ENCODE measurements at places on chromosomes 7 and 10.
A peak's percentile ranks its signal among the peaks of the same experiment; 100 is the strongest.

GRCh38 chr10:133336118-133336576 lies 549 bp downstream of the CALY start:
- no peak for DNase-seq

DNA sequence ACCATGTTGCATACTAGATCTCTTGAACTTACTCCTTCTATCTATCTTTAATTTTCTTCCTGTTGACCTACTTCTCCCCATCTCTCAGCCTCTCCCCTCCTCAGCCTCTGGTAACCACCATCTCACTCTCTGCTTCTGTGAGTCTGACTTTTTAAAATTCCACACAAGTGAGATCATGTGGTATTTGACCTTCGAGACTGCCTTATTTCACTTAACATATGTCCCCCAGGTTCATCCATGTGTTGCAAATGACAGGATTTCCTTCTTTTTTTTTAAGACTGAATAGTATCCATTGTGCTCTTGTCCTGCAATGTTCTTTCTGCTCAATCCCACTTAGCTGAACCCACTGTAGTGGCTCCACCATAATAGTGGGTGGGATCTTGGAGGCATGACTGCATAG lies 51.4 kb upstream of the DNAJC1 start:
- DNase-seq = no peak

DNA sequence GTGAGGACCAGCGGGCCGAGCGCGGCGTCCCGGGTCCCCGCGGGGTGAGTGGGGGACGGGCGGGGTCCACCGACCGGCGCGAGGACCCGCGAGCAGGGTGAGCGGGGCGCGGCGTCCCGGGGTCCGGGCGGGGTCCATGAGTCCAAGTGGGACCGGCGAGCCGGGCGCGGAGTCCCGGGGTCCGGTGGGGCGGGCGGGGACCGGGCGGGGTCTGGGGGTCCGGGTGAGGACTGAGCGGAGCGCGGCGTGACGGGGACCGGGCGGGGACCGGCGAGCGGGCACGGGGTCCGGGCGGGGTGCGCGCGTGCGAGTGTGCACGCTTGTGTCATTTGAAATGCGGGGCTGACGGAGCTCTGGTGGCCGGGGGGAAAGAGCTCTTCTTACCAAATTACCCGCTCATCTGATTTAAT lies 765 bp downstream of the CELF2 start:
- peak; percentile 6 for DNase-seq

DNA sequence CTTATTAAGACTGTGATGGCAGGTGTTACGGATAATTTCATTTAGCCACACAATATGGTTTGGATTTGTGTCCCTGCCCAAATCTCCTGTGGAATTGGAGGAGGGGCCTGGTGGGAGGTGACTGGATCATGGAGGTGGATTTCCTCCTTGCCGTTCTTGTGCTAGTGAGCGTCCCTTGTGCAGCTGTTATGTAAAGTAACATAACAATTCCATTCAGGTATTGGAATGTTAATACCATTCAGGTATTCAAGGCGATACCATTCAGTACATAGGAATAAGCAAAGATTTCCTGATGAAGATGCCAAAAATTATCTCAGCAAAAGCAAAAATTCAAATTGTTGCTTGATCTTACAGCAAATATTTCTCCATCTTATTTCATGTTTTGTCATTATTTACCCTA lies 32.5 kb upstream of the PLXDC2 start:
- DNase-seq = no peak

GRCh38 chr10:34339816-34340553 lies 475.1 kb downstream of the PARD3 start:
- DNase-seq = no peak

- DNase-seq = no peak
Observed at GRCh38 chr10:54983255-54983654, 182.2 kb upstream of the PCDH15 start.

GRCh38 chr10:36048236-36048635 lies 406.1 kb upstream of the FZD8 start:
- no peak for DNase-seq

DNA sequence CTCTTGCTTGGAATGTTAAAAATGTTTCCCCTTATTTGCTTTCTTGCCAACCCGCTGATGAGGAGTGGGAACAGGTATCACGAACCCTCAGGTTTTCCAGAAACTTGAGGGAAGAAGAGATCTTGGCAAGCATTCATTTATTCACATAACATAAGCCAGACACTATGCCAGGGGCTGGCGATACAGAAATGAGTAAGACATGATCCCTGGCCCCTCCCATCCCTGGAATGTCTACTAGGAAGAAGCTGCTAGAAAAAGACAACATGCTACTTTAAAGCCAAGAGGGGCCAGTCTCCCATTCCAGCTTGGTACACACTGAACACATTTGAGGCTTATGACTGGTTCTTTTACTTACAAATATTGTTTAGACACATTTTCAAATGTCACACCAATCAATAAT lies 26.4 kb downstream of the SLC35B4 start:
- no peak for DNase-seq

DNA sequence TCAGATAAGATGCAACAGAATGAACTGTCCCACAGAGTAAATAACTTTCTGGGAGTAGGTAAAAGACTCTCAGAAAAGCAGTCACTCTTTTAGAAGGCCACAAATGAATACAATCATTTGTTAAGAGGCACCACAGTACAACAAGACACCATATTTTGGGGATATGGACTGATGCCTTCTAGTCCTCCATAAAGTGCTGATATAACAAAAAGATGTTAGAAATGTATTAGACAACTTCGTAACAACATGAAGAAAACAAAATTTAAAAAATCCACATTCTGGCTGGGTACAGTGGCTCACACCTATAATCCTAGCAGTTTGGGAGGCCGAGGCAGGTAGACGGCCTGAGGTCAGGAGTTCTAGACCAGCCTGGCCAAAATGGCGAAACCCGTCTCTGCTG lies 111.3 kb downstream of the HIPK2 start:
- DNase-seq = no peak

- DNase-seq = peak; percentile 43
Observed at GRCh38 chr7:4682621-4683042, 537 bp downstream of the FOXK1 start.

DNA sequence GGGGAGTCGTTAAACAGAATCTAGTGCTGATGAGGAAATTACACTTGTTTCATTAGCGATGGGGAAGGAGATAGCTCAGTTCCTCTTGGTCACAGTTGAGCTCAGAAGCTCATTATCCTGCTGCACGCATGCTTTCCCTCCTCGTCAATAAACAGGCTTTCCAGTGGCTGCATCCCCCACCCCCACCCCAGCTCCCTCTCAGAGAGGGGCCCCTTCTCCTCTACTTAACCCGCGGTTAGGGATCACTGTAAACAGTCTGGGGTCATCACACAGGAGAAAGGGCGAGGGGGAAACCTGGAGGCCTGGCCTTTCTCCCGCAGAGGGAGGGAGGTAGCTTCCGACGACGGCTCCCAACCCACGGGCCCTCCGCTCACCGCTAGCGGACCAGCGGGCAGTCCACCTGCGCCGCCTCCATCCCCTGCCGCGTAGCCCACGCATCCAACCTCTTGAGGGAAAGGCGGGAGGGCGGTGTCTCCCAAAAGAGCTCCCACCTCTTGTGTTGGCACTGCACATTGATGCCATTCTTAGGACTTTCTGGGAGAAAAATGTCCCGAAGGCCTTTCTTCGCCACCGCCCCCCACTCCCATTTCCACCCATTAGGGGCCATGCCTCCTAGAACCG lies 80.8 kb downstream of the PAX2 start:
- no peak for DNase-seq

DNA sequence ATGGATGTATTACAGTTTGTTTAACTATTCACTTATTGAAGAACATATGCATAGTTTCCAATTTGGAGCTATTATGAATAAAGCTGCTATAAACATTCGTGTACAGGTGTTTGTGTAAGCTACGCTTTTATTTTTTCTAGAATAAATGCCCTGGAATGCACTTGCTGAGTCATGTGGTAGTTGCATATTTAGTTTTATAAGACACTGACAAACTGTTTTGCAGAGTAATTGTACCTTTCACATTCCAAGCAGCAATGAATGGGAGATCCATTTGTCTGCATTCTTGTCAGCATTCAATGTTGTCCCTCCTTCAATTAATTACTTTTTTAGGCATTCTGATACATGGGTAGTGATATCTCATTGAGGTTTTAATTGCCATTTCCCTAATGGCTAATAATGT lies 373.6 kb upstream of the GHITM start:
- no peak for DNase-seq

- no peak for DNase-seq
Observed at GRCh38 chr10:115022733-115023132, 70.4 kb upstream of the ATRNL1 start.

DNA sequence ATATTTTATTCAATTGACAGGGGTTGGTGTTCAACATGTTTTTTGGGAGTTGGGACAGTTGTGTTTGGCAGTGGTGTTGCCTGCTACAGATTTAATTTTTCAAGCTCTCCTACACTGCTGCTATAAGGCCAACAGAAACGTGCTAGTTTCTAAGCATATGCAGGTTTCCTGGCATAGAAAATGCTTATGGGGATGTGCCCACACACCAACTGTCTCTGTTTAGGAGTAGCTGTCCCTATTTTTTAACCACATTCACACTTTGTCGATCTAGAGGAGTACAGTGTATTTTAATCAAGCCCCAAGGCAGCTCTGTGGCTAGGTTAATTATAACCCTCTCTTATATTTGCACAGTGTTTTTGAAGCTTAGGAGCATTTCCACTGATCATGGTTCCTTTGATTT lies 28.6 kb downstream of the TMEM178B start:
- DNase-seq = no peak

GRCh38 chr7:31882187-31882586 lies 188.0 kb downstream of the PDE1C start:
- DNase-seq = no peak

DNA sequence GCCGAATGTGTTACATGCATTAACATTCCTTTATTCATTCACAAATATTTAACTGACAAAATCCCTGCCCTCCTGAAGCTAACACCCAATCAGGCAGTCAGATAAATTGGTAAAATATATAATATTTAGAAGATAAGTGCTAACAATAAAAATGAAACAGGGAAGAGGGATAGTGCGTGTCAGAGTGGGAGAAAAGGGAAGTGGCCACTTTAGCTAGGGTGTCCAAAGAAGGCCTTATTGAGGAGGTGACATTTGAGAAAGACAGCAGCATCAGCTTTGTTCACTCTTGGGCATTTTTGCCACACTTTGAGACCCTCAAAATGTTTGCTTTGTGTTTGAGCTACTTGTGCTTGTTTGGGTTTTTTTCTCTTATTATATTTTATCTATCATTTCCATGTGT lies 317.8 kb downstream of the SNX13 start:
- no peak for DNase-seq

GRCh38 chr10:69710008-69710888 lies 80.2 kb downstream of the FAM241B start:
- no peak for DNase-seq

- no peak for DNase-seq
Observed at GRCh38 chr7:14233076-14233867, 243.8 kb upstream of the ETV1 start.

DNA sequence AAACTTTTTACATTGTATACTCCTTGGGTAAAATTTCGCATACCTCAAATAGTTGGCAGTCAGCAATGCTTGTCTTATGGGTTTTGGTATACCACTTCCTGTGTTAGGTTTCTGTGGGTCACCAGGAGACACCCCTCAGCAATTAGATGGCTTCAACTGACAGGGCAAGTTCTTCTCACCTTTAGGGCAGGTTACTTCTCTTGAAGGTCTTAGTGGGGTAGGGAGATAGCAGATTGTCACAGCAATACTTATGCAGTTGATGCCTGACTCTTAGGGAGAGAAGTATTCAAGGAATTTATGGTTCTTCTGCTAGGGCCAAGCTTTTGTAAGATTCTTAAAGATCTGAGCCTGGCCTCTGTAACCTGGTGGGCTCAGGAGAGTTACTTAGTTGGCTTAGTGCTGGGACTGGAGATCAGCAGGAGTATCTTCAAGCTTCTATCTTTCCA lies 42.9 kb downstream of the MKLN1 start:
- DNase-seq = no peak

GRCh38 chr7:121576148-121576917 lies 180.2 kb upstream of the FAM3C start:
- DNase-seq = no peak

DNA sequence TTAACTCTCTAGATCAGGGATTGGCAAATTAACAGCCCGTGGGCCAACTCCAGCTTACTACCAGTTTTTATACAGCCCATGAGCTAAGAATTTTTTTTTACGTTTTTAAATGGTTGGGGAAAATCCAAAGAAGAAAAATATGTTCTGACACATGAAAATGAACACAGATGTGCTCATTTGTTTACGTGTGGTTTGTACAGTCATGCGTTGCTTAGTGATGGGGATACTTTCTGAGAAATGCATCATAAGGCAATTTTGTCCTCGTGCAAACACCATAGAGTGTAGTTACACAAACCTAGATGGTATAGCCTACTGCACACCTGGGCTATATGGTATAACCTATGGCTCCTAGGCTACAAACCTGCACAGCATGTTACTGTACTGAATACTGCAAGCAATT lies 8.3 kb upstream of the SMKR1 start:
- no peak for DNase-seq

DNA sequence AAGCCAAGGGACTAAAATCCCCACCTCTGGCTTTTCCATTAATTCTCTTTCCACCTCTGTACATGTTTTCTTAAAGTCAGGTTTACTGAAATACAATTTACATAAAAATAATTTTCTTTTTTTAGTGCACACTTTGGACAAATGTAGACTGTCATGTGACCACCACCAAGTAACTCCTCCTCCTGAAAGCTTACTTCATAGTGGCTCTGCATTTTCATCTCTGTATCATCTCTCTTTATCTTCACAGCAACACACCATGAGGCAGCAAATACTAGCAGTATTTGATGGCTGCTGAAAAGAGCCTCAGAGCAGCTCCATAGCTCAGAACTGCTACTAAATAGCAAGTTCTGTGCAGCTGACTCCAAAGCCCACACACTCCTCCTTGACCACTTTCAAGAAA lies 17.3 kb downstream of the WDFY4 start:
- no peak for DNase-seq

DNA sequence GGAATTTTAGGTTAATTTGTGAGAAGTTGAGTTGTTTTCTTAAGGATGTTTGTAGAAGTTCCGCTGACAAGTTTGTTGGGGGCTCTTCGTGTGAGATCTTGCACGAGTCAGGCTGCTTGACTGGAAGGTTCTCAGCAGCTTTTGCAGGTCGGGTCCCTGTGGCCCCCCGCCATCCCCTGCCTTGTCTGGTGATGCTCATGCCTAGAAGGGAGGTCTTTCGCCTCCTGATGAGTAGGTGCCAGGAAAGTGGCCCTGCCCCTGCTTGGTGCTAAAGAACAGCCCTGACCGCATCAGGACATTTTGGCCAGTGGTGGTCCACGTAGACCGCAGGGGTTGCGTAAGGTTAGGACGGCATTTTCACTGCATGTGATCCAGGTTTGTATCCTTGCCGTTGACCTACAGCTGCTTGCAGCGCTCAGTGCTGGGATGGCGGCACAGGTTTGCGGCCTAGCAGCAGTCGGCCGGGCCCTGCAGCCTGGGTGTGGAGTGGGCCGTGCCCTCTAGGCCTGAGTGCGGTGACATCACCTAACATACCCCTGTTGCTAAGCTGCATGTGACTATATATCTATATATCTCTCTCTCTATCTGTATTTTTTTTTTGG lies 62.4 kb downstream of the DNAJB6 start:
- DNase-seq = no peak
